ENCODE measurements at places on chromosomes 13 and 19. TPM values are rescaled to one million over a fixed set of nuclear protein-coding genes. Genes with fewer than 3 reads are reported as not detected.

GRCh38 chr19:58311345-58311865 is 6.2 kb downstream of the ERVK3-1 start:
- no peak for DNase-seq

DNA sequence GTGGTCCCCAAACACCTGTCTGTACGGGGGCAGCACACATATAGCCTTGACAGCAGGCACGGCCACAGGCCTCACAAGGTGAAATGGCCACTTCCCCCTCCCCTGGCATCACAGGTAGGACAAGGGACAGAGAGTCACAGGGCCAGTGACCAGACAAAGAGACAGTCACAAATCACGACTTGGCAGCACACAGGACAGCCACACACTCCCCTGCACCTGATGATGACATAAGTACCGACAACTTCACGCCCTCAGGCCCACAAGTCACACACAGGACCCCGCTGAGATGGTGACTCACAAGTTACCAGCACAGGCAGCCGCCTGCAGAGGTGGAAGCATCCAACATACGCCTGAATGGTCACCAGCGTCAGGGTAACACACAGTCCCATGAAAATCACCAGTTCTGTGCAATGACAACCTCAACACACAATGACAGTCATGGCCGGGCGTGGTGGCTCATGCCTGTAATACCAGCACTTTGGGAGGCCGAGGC is 16.5 kb downstream of the TYK2 start:
- DNase-seq = no peak

- DNase-seq = no peak
Measured at GRCh38 chr13:76004416-76004815, 368.3 kb downstream of the LMO7 start.

DNA sequence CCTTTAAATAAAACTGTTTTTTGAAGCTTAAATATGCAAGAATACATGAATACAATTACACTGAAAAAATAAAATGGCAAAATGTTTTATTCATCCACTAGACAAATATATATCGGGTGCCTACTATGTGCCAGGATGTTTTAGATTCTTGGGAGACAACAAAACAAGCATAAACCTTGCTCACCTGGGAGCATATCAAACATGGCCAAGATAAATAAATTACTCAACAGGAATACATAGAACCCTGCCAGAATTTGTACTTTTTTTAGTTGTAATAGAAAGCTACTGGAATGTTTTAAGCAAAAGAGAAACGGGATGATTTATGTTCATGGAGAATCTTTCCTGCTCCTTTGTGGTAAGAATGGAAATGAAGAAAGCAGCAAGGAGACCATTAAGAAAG is 2358.5 kb upstream of the PCDH20 start:
- DNase-seq = no peak

The OR1M1 gene
- 0.12 TPM for polyA plus RNA-seq

DNA sequence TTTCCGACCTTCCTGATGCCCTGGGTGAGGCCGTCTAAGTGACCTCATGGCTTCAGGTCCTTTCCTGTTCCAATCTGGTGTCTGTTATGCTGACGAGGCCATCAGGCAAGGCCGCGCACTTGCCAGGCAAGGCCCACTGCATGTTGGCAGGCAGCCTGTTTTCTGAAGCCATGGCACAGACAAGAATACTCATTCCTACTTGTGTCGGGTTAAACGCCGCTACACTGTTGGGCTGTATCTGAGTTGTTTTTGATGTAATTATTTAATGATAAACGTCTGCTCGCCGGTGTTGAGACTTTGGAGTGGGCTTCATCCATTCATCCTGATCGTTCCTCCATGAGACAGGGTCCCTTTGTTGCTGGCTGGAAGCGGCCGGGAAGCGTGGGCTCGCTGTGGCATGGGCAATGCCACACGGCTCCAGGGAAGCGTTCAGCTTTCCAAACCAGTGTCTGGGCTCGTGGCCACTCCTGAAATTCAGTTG is 92.1 kb downstream of the ATP11A start:
- no peak for DNase-seq

- DNase-seq = no peak
Measured at GRCh38 chr13:95164830-95165229, 136.4 kb downstream of the ABCC4 start.

The CEACAM6 gene
- polyA plus RNA-seq = 3.2 TPM

GRCh38 chr13:44078806-44079376 is 199.2 kb downstream of the LACC1 start:
- DNase-seq = no peak

DNA sequence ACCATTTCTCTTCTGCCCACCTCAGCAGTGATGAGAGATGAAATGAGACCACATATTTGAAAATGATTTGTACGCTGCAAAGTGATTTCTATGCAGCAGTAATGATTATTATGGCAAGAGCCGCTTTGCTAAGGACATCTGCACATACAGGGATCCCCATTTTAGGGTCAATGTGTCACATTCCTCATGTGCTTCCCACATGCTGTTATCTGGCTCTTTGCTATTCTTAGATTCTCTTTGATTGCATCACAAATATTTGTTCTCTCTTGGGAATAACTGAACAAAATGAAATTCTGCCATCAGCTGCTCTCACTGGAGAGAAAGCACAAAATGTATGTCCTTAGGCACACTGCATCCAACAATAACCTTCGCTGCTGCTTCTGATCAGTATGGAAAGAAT is 209.5 kb upstream of the IPO5 start:
- no peak for DNase-seq

DNA sequence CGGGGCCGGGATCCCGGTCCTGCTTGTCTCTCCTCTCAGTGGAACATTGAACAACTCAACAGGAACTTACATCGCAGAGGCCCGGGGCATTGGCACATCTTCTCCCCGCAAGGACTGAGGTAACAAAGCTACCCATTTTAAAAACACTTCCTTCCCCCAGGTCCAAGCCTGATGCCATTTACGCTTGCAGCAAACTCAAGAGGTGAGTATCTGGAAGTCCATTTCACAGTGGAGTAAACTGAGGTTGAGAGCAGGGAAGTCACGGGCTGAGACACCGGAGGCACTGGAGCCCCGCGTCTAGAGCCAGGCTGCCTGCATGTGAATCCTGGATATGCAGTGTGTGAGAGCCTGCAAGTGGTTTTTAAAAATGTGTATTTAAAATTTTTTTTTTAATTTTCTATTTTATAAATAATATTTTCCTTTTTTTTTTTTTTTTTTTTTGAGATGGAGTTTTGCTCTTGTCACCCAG is 492 bp upstream of the PGLYRP1 start:
- DNase-seq = no peak

- DNase-seq = no peak
Measured at GRCh38 chr19:16202320-16203255, 4.9 kb downstream of the AP1M1 start.

GRCh38 chr19:13850910-13851733 is 25.8 kb upstream of the NANOS3 start:
- no peak for DNase-seq

- no peak for DNase-seq
Measured at GRCh38 chr13:49838989-49839388, 46.5 kb upstream of the KPNA3 start.

DNA sequence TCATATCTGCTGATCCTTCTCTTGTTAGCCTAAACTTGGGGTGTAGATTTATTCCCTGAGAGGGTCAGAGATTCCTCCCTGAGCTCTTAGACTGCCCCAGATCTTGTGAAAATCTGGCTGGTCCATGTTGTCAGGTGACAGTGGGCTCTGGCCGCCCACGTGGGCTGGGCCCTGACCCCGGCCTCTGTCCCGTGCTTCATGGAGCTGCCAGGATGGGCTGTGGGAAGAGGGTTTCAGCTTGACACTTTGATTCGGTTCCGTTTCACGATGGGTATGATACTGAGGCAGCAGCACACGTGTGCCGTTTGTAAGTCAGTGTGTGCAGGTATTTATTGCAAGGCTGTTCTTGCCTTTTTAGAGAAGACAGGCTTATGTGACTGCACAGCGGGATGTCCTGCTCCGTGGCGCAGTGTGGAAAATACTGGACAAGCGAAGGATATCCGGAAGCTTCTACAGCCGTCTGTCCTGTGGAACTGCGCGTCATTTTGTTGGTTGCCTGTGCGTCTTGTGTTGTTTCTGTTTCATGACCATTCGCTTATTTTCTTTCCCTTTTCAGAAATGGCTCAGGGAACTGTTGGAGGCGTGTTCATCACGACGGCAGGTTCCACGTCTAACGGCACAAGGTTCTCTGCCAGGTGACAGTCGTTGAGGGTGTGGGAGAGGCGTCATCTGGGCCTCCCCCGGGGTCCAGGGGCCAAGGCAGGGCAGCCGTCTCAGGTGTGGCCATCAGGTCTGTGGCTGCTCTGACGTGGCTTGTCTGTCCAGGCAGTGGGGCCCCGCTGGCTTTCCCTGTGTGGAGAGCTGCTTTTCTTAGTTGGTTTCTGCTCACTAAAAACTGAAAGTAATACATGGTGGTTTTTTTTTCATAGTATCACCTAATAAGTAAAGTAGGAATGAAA is 20.5 kb downstream of the ATP4B start:
- DNase-seq = no peak

The CCDC106 gene
- 13.7 TPM for polyA plus RNA-seq

The SLAIN1 gene
- 27.4 TPM for polyA plus RNA-seq

- no peak for DNase-seq
Measured at GRCh38 chr19:17447704-17448130, 751 bp downstream of the TMEM221 start.

DNA sequence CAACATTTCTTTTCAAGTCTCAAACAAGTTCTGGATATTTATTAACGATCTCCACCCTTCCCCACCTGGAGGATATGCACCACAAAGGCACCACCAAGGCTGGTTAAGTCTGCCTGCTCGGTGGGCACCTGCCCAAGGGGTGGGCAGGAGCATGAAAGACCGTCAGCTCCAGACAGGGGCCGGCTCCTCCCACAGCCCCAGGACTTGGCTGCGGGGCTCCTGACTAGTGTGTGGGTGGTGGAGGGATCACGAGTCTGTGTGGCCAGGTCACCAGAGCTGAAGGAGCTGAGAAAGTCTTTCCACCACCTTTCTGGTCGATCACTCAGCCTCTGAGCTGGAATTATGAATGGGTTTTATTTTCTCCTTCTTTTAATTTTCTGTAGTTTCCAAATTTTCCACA is 7.8 kb downstream of the SLC7A1 start:
- DNase-seq = no peak

DNA sequence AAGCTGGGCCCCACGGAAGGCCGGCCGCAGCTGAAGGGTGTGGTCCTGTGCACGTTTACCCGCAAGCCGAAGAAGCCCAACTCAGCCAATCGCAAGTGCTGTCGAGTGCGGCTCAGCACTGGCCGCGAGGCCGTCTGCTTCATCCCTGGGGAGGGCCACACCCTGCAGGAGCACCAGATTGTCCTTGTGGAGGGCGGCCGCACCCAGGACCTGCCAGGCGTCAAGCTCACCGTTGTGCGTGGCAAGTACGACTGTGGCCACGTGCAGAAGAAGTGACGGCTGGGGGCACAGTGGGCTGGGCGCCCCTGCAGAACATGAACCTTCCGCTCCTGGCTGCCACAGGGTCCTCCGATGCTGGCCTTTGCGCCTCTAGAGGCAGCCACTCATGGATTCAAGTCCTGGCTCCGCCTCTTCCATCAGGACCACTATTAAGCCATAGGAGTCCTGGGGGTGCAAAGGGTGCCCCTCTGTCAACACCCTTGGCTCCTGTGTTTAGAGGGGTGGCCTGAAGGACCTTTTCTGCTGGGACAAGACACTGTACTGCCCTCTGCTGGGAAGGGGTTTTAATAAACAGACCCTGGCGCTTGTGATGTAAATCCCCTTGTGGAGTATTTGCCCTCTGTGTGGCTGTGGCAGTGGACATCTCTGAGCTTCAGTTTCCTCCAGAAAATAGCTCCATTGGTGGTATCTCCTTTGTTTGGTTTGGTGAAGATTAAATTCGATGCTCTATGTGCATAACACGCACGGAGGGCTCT is 1.9 kb downstream of the MRPS12 start:
- no peak for DNase-seq

GRCh38 chr13:75881109-75881775 is 245.1 kb downstream of the LMO7 start:
- no peak for DNase-seq

GRCh38 chr19:6489278-6490061 is 7.9 kb upstream of the DENND1C start:
- DNase-seq = no peak

DNA sequence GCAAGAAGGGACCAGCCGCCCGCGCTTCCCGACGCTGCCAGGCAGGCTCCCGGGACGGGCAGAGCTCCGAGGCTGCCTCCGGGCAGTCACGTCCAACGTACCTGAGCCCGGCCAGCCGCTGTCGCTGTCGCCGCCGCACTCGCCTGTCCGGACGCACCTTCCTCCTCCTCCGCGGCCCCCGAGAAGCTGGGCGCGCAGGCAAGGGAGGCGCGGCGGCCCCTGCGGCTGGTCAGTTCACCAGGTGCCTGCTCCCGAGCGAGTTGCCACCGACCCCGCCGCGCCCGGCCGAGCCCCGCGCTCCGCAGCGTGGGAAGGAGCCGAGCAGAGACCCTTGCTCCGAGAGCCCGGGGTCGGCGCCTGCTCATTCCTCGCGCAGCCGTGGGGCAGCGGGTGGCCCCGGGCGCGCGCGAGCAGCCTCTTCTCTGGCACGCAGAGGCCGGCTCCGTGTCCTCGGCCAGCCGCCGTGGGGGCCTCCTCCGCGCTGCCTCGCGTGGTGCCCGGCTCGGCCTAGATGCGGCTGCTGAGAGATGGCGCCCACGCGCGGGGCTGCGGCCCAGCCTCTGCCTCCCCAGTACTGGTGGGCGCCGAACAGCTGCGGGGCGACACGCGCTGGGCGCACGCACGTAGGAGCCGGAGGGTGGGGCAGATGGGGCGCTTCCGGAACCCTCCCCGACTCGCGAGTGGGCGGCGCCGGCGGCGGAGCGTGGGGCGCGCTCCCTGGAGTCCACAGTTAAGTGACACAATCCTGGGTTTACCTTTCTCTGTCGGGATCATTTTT is 419.4 kb downstream of the UQCRFS1 start:
- DNase-seq = no peak

GRCh38 chr19:19491321-19492025 is 23.9 kb downstream of the TSSK6 start:
- no peak for DNase-seq

DNA sequence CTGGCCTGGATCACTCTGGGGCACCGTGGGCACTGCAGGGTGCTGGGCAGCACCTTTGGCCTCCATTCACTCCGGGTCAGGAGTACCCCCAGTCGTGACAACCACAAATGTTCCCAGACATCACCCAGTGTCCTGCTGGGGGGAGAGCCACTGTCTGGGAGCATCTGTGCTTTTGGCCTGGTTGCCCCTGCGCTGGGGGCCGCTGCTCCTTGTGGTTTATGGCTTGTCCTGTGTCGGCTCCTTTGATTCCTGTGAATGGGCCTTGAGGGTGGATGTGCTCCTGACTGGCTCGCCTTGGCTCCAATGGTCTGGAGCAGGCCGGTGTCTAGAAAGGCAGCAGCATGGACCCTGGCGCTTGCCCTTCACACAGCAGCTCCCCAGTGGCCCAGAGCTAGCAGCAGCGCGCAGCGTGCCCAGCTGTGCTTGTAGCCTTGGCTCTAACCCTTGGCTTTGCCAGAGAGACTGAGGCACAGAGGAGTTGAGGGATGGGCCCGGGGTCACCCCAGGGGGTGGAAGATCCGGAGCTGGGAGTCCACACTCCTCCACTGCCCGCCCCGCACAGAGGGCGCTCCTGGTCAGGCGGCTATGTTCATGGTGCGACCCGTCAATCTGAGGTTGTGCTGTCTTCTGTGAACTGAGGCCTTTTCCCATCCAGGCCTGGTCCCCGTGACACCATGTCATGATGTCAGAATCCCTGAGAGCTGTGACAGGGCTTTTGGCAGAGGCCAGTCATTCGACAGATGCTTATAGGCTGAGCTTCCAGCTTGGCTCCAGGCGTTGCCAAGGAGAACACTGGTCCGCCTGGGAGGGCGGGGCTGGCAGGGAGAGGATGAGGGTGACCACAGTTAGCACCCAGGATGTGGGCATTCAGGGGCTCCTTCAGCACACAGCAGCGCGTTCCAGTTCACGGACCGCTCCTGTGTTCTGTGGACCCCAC is 4.1 kb downstream of the DAZAP1 start:
- DNase-seq = no peak

The GIPC1 gene
- polyA plus RNA-seq = 54.3 TPM
